ENCODE measurements at places on chromosomes 3 and 15.

DNA sequence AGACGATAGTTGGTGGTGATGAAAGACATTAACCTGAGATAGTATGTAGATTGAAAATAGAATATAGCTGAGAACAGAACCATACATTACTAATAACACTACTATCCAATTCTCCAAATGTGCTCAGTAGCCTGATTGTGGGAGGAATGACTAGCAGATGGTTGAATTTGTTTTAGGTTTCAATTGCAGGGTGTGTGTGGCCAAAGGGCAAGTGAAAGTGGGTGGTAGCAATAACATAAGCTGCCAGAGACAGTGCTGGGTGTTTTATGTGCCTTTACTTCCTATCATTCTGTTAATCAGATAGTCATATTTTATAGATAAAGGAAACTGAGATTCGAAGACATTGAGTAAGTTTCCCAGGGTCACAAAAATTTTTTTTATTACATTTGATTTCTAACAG, 249.5 kb upstream of the ARL6 start:
- DNase-seq, result no peak

DNA sequence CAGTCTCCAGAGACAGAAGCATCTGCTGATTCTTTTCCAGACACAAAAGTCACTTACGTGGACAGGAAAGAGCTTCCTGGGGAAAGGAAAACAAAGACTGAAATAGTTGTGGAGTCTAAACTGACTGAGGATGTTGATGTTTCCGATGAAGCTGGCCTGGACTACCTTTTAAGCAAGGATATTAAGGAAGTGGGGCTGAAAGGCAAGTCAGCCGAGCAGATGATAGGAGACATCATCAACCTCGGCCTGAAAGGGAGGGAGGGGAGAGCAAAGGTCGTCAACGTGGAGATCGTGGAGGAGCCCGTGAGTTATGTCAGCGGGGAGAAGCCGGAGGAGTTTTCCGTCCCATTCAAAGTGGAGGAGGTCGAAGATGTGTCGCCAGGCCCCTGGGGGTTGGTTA, 25.4 kb downstream of the SYNM start:
- no peak for DNase-seq

- no peak for DNase-seq
These were observed 207.3 kb downstream of the CHL1 start for GRCh38 chr3:403826-404225.

GRCh38 chr3:190926619-190927018, 64.1 kb upstream of the GMNC start:
- no peak for DNase-seq

DNA sequence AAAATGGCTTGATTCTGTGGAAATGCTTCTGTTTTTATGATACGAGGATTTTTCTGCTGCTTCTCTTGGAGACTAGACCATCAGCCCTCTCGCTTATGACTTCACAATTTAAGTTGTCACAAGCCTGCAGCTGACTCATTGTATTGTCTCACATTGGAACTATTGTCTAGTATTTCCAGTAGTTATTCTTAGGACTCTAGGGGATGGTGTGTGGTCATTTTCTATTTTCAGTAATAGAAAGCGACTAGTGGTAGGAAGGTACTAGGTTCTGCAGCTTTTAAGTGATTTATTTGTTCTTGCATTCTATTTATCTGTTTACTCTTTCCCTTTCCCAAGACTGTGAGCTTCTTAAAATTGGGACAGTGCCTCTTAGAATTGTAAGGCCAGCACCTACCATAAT, 66.3 kb upstream of the CRTC3 start:
- no peak for DNase-seq

- DNase-seq, result no peak
These were observed 486.4 kb downstream of the FHIT start for GRCh38 chr3:60764870-60765269.

DNA sequence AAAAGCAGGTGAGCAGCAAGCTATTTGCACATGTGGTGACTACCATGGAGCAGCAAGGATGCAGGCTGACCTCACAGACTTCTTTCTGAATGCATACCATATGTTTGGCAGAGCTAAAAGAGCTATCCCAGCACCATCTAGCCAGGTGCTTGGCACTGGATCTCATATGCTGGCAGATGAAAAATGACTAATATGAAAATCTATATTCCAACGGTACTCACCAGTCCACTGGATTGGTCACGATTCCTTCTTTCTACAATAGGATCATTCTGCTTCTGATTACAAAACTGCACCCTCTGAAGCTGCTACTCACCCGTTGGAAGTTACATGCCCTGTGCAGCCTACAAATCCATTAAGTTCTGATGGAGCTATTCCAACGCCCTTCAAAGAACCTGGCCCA, 714.3 kb upstream of the CFAP20DC start:
- no peak for DNase-seq

- no peak for DNase-seq
These were observed 199.2 kb upstream of the TMC3 start for GRCh38 chr15:81573098-81573746.

DNA sequence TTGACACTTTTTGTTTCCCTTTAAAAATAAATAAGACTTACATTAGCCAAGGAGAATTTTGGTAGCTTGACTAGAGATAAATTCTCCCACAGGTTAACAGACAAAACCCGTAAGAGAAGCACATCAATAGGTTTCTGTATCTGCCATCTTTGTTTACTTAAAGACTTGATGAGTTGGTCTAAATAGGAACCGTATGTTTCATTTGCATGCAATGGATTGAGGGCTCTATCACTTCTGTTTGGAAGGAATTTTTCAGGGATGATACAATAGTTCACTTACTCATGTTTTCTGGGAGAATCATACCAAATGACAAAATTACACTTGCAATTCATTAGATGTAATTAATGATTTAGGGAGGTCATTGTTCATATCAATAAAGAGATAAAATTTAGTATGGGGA, 631.5 kb upstream of the NR2F2 start:
- DNase-seq, result no peak

- DNase-seq, result no peak
These were observed 1116.4 kb downstream of the OTOL1 start for GRCh38 chr3:162612991-162613390.

- no peak for DNase-seq
These were observed 23.6 kb downstream of the KCNMB3 start for GRCh38 chr3:179227349-179227748.

DNA sequence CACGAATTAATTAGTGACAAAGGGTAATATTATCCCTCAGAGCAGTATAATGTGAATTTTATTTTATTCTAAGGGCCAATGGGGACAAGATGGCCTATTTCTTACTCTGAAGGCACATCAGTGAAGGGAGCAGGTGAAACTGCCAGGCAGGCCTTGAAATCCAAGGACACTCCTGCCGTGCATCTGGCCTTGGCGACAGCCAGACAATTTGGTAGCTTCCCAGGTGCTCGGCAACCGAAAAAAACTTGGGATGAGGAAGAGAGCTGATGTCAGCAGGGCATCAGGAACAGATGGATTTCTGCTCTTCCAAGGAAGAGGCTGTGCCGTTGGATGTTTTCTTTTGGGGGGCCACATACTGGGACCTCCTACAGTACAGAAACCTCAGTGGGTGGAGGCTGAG, 83.2 kb upstream of the ADAMTSL3 start:
- DNase-seq, result no peak

DNA sequence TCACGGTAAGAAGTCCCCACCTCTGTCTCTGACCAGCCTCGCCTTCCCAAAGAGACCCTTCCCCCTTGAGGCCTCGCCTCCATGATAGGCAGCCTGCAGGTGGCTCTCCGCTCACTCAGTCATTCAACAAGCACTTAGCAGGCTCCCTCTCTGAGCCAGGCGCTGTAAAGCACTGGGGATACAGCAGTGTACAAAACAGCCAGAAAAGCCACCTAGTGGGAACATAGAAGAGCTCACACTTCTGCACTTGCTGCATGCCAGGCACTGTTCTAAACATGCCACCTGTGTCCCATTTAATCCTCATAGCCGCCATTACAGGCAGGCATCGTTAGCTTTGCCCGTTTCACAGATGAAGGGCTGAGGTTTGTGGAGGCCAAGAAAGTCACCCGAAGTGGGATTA, 56.0 kb downstream of the SEMA3G start:
- DNase-seq, result no peak

DNA sequence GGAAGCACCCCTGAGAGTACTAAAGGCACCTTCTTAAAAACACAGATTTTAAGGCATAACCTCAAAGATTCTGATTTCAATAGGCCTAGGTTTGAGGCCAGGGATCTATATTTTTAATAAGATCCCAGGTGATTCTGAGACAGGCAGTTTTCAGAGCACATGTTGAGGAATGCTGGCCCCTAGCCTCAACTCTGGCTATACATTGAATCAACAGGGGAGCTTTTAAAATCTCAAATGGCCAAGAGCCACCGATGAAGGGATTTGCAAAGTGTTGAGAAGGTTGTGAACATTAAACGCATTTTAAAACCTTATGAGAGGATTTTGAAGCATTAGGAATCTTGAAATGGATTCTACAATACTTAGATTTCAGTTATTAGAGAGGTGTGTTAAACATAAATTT, 268.8 kb upstream of the ARHGEF26 start:
- no peak for DNase-seq

DNA sequence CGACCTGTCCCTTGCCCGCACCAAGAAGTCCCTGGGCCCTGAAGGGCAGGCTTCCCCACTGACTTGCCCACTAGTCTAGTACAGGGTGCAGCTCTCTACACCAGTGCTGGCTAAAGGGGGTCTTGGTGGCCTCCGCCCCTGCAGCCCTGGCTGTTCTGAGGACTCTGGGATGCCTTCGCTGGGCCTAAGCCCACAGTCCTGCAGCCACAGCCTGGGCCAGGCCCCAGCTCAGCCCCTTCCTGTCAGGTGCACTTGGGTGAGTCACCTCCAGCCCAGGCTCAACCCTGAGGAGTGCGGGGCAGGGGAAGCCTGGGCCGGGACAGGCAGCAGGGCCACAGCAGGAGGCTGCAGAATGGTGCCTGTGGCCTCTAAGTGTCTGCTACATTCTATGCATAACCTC, 971 bp downstream of the C3orf22 start:
- no peak for DNase-seq

GRCh38 chr3:113051302-113051711, 60.5 kb downstream of the GTPBP8 start:
- peak; percentile 70 for DNase-seq

DNA sequence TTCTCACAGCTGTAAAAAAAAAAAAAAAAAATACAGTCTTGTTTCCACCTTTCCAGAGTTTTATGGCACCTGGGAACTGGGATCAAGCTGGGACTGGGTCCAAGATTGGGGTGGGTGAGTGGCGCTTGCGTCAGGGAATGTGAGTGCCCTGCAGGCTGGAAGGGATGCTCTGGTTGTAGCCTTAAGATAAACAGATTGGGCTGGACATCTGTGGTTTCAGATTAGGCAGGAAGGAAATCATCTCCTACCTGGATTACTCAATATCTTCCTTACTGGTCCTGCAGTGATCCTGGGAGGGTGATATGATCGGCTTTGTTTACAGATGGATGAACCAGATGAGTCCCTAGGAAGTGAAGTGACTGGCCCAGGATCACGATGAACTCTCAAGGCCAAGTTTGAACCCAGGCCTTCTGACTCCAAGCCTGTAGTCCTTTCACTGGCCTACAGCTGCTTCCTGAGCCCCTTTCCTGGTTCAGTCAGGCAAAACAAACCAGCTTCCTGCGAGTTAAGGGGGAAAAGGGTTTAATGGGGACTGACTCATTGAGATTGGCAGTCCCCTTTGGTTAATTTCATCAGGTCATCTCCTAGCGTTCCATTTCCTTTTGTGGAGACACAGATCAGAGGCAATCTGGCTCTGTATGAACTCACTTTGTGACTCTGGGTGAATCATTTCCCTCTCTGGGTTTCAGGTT, 179.8 kb downstream of the THSD4 start:
- no peak for DNase-seq

Measured in activated T-helper 1 cell treated with anti-CD3 and anti-CD28 coated beads, Interleukin-2, amount 50 U/mL, for 16 hours (primary cell).